ENCODE measurements at places on chromosomes 11 and 22.

DNA sequence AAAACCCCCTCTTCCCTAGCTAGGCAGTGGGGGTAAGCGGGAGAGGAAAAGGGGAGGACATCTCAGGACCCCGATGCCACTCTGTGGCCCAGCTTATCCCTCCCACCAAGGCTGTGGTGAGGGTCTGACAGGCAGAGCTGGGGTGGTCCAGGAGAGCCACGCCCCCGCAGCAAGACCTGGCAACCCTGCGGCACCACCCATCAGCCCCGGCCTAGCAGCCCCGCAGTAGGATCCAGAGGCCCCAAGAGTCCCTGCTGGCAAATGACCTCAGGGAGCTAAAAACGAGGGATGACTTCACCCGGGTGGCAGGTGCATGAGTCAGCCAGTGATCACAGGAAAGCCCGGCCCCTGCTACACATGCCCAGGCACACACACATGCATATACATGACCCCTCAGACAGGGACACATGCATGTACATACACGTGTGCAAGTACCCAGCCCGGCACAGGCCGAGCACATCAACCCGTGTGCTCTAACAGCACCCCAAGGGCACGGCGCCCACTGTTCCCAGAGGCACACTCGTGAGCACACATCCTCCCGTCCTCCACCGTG, 32.3 kb downstream of the ARVCF start:
- DNase-seq = no peak

DNA sequence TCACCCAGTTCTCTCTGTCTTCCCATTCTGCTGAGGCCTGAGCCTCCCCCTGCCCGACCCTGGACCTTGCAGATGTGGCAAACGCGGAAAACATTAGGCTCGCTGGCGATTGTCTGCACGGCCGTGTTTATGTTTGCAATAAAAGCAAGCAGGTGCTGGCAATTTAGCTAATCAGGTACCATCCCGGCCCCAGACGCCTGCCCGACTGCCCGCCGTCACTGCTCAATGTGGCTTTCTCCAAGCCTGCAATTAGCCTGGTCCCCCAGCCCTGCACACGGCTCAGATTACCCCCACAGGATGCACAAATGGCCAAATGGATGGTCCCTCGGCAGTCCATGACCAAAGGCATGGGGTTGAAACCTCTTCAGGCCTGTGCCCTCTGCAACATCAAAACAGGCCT, 259.7 kb downstream of the MN1 start:
- peak; percentile 15 for DNase-seq

DNA sequence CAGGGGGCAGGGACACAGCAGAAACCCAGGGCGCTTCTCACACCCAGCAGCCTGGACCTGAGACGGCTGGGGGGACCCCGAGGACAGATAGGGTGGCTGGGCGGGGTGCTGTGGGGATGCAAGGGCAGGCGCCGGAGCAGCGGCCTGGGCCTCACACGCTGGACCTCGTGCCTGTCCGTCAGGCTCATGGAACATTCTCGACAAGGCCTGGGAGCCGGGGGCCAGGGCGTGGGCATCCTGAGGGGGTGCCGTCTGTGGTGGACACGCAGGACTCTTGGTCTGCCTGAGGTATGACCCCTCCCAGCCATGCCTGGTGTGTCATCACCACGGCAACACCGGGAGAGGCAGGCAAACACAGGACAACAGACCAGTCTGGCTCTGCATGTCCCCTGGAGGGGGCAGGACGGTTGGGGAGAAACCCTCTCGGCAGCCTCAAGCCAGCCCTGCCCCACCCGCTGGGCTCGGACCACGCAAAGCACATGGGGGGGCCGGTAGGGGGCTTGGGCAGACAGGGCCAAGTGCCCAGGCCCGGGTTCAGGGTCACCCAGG, 21.4 kb downstream of the MRPL23 start:
- no peak for DNase-seq

GRCh38 chr22:42885446-42885845, 28.4 kb upstream of the ARFGAP3 start:
- DNase-seq = no peak

DNA sequence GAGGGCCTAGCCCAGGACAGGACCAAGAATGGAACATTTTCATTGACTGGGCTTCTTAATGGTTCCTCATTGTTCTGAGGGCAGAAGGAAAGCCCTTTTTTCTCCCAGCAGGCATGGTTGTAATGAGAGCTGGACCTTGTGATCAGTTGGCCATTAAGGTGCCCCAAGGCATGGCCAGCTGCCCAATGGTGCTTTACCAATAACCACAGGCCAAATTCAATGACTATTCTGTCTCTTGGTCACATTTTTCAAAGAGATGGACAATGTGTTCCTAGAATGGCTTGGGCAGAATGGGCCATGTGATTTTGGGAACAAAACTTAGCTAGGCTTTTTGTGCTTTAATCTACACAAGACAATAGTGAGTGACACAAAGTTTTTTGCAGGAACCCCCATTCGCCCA, 7.3 kb downstream of the NAV2 start:
- no peak for DNase-seq

DNA sequence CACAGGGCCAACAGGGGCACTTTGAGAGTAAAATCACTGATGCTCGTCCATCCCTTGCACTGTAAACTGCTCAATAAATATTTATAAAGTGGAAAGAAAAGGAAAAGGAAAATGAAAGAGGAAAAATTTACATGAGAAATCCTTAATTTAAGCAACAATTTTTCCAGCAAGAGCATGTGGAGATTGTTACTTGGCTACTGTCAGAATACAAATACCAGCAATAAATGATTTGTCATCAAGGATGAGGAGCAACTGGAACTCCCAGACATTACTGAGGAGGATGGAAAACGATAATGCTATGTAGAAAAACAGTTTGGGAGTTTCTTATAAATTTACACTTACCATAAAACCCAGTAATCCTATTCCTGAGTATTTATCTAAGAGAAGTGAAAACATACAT, 123.0 kb downstream of the SGSM3 start:
- no peak for DNase-seq

GRCh38 chr11:71355281-71355680, 92.9 kb downstream of the DHCR7 start:
- no peak for DNase-seq

- DNase-seq = no peak
These were observed 72.3 kb upstream of the POU2AF2 start for GRCh38 chr11:111173221-111173620.

DNA sequence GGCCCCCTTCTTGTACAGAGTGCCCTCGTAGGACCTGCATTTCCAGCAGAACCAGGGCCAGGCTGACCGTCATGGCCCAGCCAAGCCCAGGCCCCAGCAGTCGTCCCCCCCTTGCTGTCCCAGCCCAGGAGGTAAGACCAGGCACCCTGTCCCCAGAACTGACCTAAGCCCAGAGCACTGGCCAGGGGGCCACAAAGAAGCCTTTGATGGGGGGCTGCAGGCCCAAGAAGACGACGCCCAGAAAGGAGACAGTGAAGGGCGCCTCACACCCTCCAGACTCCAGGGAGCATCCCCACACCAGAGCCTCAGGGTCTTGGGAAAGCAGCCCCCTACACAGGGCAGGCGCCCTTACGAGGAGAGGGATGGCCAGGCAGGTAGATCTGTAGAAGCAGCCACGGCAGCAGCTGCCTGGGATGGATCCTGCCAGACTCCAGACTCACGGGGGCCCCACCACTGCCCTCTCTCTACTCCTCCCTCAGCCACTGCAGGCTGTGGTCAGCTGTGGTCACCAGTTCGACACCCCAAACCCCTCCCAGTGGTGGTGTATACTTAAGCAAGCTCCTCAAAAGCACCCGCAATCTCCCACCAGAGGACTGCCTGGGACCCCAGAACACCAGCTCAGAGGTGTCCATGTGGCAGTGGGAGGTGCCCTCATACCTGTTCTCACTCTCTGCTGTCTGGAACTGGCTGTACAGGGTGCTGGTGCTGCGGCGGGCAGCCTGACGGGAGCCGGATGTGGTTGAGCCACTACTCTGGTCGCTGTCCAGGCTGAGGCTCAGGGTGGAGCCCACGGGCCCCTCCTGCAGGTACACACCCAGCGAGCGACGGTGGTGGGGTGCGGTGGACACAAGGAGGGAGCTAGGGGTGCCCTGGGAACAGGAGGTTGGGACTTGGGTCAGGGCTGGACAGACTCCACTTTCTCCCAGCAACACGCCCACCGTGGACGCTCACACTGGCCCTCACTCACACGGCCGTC, 27.0 kb downstream of the SBF1 start:
- DNase-seq = no peak

- no peak for DNase-seq
These were observed 12.8 kb downstream of the AP1B1 start for GRCh38 chr22:29375398-29376076.

DNA sequence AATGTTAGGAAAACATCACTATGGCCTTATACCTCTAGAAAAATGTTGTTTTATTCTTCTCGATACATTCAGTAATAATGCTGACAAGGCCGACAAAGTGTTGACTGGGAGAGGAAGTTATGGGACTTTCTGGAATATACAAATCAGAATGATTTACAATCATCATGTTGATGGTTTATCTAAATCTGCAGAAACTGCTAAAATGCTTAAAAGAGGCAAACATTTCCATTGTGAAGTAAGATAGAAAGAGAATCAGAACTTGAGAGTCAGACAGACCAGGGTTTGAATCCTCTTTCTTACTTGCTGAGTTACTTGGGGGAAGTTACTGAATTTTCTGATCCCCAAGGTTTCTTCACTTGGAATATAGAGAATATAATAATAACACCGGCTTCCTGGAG, 89.4 kb downstream of the CD44 start:
- DNase-seq = no peak

- DNase-seq = no peak
These were observed 142.0 kb upstream of the BDNF start for GRCh38 chr11:27842290-27842689.

GRCh38 chr11:27754035-27755017, 54.1 kb upstream of the BDNF start:
- no peak for DNase-seq

GRCh38 chr11:127003260-127003981, 2.9 kb upstream of the KIRREL3 start:
- peak; percentile 81 for DNase-seq

- DNase-seq = no peak
These were observed 111.9 kb downstream of the CCDC34 start for GRCh38 chr11:27250867-27251665.

DNA sequence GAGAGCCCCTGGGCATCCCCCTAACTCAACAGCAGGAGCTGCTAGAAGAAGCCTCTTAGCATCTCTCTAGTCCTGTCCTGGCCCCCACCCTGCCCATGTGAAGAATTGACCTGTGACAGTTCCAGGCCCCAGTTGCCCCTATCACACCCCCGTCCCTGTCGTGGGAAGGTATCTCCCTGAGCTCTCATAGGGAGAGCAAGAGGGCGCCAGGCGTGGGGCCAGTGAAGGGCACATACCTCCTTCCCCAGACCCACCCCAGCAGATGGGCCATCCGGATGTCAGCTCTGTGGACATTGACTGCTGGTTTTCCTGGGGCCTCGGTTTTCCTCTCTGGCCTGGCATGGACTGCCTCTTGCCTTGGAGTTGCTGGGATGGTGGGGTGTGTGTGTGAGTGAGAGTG, 29.5 kb downstream of the CD82 start:
- no peak for DNase-seq

DNA sequence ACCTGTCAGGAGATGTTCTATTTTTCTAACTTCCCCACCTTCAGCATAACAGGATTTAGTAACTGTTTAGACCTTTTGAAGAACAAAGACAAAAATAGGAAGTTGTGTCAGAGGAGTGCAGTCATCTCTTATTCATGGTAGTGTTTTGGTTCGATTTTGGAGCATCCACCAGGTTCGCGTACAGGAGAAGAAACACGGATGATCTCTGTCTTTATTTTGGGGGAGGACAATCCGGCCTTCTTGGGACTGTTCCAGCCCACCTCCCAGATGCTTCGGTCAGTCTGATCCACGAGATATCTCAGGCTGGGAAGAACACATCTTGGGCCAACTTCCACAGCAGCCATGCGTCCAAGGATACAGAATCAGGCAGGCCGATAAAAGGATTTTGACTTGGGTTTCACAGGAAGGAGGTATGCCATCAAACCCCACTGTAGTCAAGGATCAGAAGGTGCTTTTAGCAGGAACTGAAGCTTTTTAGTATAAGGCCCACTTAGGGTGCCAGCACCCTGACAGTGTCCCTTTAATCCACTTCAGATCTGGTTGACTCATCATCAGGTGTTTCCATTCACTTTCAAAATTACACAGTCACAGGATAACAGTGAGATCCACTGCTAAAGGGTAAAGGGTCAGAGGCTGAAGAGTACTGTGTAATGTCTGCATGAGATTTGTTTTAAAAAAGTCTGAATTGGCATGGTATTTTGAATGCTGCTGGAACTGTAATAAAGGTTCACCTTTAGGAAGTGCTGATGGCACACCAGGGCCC, 16.5 kb downstream of the PATZ1 start:
- no peak for DNase-seq

GRCh38 chr22:35343664-35344550, 37.0 kb upstream of the HMOX1 start:
- DNase-seq = no peak

GRCh38 chr11:118763041-118763440, 27.9 kb downstream of the DDX6 start:
- no peak for DNase-seq

DNA sequence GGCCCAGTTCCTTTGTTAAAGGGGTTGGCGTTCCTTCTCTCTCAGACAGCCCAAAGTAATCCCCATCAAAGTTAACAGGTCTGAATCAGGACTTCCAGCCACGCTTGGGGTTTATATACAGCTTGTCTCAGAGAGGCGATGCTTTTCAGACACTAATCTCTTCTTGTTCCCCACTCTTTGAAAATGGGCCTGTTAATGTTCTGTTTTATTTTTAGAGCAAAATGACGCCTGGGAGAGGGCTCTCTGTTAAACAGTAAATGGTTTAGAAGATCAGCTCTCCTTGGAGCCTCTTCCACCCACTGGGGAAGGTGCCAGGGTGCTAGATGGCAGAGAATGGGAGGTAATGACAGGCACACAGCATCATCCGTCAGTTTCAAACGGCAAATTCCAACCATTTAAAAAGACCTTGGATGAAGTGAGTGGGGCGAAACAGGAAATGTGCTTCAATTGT, 235.9 kb upstream of the NARS2 start:
- DNase-seq = peak; percentile 13
